ENCODE measurements at places on chromosomes 5 and 9.

- no peak for DNase-seq
Measured at GRCh38 chr9:137354845-137355760, 53.0 kb upstream of the NRARP start.

DNA sequence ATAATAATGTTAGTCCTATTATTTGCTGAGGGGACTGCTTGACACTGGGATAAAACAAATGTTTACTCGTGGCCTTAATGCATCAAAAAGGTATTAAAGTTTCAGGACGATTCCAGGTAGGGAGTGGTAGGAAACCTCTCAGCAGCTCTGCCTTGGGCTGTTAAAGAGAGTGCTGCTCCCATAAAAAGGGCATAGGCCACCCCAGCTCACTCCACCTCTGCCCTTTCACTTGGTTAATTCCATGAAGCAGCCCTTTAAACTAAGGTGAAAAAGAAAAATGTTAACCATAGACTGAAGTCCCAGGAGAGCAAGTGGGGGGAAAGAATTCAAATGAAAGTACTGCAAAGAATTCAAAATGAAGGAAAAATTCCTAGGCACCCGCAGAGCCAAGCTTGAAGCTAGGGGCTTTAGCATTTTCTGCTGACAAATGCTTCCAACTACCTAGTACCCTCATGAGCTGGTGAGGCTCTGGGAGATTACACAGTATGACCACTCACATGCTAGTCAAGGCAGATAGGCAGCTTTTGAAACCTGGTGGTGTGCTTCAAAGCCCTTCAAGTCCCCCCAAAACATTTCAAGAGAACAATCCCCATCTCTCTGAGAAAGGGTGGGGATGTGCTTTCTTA, 8.5 kb downstream of the KLF9 start:
- DNase-seq, result no peak

GRCh38 chr9:38196714-38197113, 127.7 kb upstream of the SHB start:
- no peak for DNase-seq

- DNase-seq, result no peak
Measured at GRCh38 chr9:32867026-32867425, 83.7 kb downstream of the TMEM215 start.
